ENCODE measurements at places on chromosomes 4 and X. TPM values are rescaled to one million over a fixed set of nuclear protein-coding genes. Genes with fewer than 3 reads are reported as not detected.

The FREM3 gene
- not detected for total RNA-seq

The HPRT1 gene
- total RNA-seq: 18.3 TPM

The BMPR1B gene
- 0.70 TPM for total RNA-seq

The MAD2L1 gene
- total RNA-seq: 49.7 TPM

The NLGN4X gene
- not detected for total RNA-seq

The CXorf66 gene
- total RNA-seq: not detected

The HGFAC gene
- not detected for total RNA-seq

The GK2 gene
- not detected for total RNA-seq

The CACNA1F gene
- not detected for total RNA-seq

The MTTP gene
- total RNA-seq: not detected

The CBR4 gene
- 15.7 TPM for total RNA-seq

The MFAP3L gene
- total RNA-seq: 3.1 TPM

The REPS2 gene
- 0.38 TPM for total RNA-seq

The CLTRN gene
- total RNA-seq: 0.39 TPM

The PPID gene
- total RNA-seq: 35.9 TPM

The CSAG3 gene
- total RNA-seq: not detected

The NLRP2B gene
- not detected for total RNA-seq

The ARHGAP24 gene
- 2.1 TPM for total RNA-seq

The RXFP1 gene
- total RNA-seq: not detected

The ARMCX5 gene
- total RNA-seq: 7.3 TPM
